ENCODE measurements at places on chromosomes 1 and 21. TPM values are rescaled to one million over a fixed set of nuclear protein-coding genes. Genes with fewer than 3 reads are reported as not detected.

GBP1 gene
- 0.09 TPM for total RNA-seq

STIL gene
- total RNA-seq = 10.9 TPM

LCE2B gene
- total RNA-seq = not detected

MNDA gene
- not detected for total RNA-seq

C4BPA gene
- 0.55 TPM for total RNA-seq

TIE1 gene
- total RNA-seq = not detected

GPR89A gene
- total RNA-seq = 11.7 TPM

RAB42 gene
- total RNA-seq = 1.9 TPM

KIRREL1 gene
- 31.3 TPM for total RNA-seq

CFAP107 gene
- not detected for total RNA-seq

PHTF1 gene
- 16.2 TPM for total RNA-seq

KIAA1614 gene
- total RNA-seq = 1.0 TPM

TTLL7 gene
- total RNA-seq = 2.8 TPM

NBPF1 gene
- total RNA-seq = 19.3 TPM

TRMT1L gene
- 12.8 TPM for total RNA-seq

ZNF697 gene
- 2.1 TPM for total RNA-seq

RIMS3 gene
- total RNA-seq = 0.46 TPM

ELAPOR1 gene
- total RNA-seq = 0.51 TPM

C2CD4D gene
- not detected for total RNA-seq

LCE3E gene
- total RNA-seq = not detected

CR1L gene
- total RNA-seq = not detected

UTS2 gene
- not detected for total RNA-seq

LCE1B gene
- total RNA-seq = not detected

CACNA1S gene
- total RNA-seq = not detected
